ENCODE measurements at places on chromosomes 7 and 10. TPM values are rescaled to one million over a fixed set of nuclear protein-coding genes. Genes with fewer than 3 reads are reported as not detected.

DNA sequence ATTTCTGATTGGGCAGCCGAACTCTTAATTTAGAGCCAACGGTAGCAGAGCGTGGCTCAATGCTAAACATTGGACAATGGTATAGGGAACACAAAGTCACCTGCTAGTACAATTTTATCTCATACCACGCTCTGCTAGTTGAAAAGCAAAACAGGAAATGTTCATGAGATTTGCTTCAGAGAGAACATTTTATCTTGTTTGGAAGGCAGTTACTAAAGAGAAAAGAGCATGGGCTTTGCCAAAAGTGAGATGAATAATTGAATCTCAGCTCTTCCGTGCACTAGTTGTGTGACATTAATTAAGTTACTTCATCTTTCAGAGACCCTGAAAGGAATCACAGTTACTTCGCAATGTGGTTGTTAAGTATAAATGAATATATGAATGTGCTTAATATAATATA lies 161.5 kb upstream of the FAM13C start:
- no peaks in the 10 kb centered on the region for H3K4me1 ChIP-seq
- H3K27me3 ChIP-seq = no peaks in the 10 kb centered on the region
- no peak overlapping the region for H3K27ac ChIP-seq
- H3K4me3 ChIP-seq = no peak overlapping the region
- H3K36me3 ChIP-seq = no peaks in the 10 kb centered on the region
- DNase-seq = no peak

GRCh38 chr7:102286237-102287110 lies at the start of gene SH2B2:
Gene SH2B2, plus strand, starts transcription at chr7:102286868. Its CDS starts 13,683 bp downstream, at chr7:102300551.
- peak; percentile 44 for DNase-seq
- H3K27me3 ChIP-seq = no peaks in the 10 kb centered on the region
- peaks cover 52% of the 10 kb centered on the region for H3K4me1 ChIP-seq
- H3K27ac ChIP-seq = no peak within 1 kb of the TSS

- H3K36me3 ChIP-seq = no peaks in the 10 kb centered on the region
- H3K27ac ChIP-seq = no peak overlapping the region
- no peaks in the 10 kb centered on the region for H3K4me1 ChIP-seq
- DNase-seq = no peak
Observed at GRCh38 chr10:35912615-35913569, 270.8 kb upstream of the FZD8 start.

GRCh38 chr10:33293076-33293475 lies 41.4 kb downstream of the NRP1 start:
- no peaks in the 10 kb centered on the region for H3K4me1 ChIP-seq
- H3K4me3 ChIP-seq = no peak overlapping the region
- no peaks in the 10 kb centered on the region for H3K36me3 ChIP-seq
- peaks cover 2% of the 10 kb centered on the region for H3K27me3 ChIP-seq
- DNase-seq = no peak

GRCh38 chr10:20933705-20934104 lies 36.6 kb upstream of the NEBL start:
- DNase-seq = no peak
- no peak overlapping the region for H3K27ac ChIP-seq
- no peaks in the 10 kb centered on the region for H3K36me3 ChIP-seq
- no peaks in the 10 kb centered on the region for H3K27me3 ChIP-seq

DNA sequence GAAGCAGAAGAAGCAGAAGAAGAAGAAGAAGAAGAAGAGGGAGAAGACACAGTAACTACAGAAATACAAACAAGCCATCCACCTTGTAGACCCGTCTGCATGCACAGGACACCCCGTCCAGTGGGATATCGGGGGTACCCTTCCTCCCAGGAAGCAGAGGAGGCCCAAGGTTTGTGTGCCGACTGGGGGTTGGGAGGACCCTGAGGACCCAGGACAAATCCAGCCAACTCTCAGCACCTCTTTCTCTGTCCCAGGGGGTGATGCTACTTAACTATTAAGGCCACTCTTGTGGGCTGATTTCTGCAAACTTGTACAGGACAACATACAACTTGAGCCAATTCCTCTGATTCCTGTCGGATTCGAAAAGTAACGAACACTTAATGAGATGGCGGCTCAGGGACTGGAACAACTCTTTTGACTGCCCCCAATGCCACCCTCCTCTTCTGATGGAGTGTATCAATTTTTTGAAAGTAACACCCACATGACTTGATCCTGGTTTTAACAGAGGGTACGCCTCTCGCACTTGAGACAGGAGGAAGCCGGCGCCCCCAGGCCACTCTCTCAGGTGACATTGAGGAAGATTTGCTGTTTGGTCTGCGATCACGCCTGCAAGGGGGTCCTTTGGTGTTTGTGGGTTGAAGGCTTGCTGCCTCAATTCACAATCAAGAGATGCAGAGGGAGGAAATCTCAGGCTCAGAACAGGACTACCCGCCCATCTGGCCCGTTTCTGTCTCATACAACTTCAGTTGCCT lies 192.6 kb downstream of the TNS3 start:
- H3K27ac ChIP-seq = no peak overlapping the region
- H3K27me3 ChIP-seq = no peaks in the 10 kb centered on the region
- H3K4me1 ChIP-seq = no peaks in the 10 kb centered on the region

DNA sequence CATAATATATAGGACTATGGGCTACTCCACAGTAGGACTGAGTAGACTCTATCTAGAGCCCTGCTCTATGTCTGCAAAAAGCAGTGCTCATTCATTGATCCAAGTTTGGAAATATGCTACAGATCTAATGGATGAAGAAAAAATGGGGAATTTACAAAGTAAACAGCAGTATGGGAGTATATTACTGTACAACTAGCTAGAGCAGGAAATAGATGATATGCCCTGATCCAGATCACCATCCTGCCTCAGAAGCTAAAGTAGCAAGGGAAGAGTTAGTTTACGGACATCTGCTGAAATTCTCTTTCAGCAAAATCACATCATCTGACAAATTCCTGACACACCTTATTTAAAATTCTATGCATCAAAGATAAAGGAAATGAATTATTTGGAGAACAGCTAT lies 168.2 kb upstream of the SEMA3A start:
- no peaks in the 10 kb centered on the region for H3K27me3 ChIP-seq
- no peak overlapping the region for H3K27ac ChIP-seq
- no peak overlapping the region for H3K4me3 ChIP-seq
- no peaks in the 10 kb centered on the region for H3K36me3 ChIP-seq
- no peaks in the 10 kb centered on the region for H3K4me1 ChIP-seq
- DNase-seq = no peak

GRCh38 chr10:132239126-132240031 lies 52.6 kb downstream of the DPYSL4 start:
- no peaks in the 10 kb centered on the region for H3K27me3 ChIP-seq
- H3K36me3 ChIP-seq = no peaks in the 10 kb centered on the region
- no peak overlapping the region for H3K27ac ChIP-seq

GRCh38 chr7:83547526-83547925 lies 101.4 kb downstream of the SEMA3E start:
- H3K27me3 ChIP-seq = no peaks in the 10 kb centered on the region
- H3K27ac ChIP-seq = no peak overlapping the region
- no peaks in the 10 kb centered on the region for H3K4me1 ChIP-seq
- H3K36me3 ChIP-seq = no peaks in the 10 kb centered on the region
- DNase-seq = no peak
- no peak overlapping the region for H3K4me3 ChIP-seq

DNA sequence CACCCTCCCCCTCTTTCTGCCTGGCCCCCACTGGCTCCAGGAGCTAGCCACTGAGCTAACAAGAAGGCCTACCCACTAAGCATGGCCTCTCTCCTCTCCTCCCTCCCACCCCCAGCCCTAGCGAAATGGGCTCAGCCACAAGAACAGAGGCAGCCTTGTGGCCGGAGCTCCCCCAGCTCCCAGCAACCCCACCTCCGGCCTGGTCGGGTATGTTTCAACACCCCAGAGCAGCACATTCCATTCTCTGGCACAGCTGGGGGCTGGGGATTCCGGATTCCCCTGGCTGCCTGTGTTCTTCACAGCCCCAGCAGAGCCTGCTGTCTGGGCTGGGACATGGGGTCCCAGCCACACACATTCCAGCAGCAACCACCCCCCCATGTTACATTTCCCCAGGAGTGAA lies 9.0 kb downstream of the SFRP5 start:
- H3K27ac ChIP-seq = no peak overlapping the region
- peaks cover 24% of the 10 kb centered on the region for H3K36me3 ChIP-seq
- no peaks in the 10 kb centered on the region for H3K4me1 ChIP-seq
- no peak overlapping the region for H3K4me3 ChIP-seq
- no peak for DNase-seq
- no peaks in the 10 kb centered on the region for H3K27me3 ChIP-seq

DNA sequence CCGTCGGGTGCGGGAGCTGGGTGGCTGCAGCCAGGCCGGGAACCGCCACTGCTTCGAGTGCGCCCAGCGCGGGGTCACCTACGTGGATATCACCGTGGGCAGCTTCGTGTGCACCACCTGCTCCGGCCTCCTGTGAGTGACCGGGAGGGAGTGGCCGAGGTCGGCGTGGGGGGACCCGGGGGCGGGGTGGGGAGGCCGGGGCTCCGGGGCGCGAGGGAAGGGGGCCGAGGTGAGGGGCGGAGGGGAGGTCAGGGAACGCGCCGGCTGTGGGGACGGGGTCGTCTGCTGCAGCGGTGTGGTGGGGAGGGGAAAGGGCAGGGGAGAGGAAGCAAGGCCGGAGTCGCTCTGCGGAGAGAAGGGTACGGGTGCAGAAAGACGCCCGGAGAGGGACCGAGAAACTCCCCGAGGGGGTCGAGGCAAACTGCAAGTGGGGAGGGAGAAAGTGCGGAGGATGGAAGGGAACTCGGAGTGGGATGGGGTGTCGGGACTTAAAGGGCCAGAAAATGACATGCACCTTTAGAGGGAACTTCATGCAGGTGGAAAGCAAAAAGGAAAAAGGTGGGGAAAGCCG lies 518 bp downstream of the AGFG2 start:
- peaks cover 51% of the 10 kb centered on the region for H3K4me1 ChIP-seq
- H3K36me3 ChIP-seq = no peaks in the 10 kb centered on the region
- no peak overlapping the region for H3K27ac ChIP-seq
- no peaks in the 10 kb centered on the region for H3K27me3 ChIP-seq

DNA sequence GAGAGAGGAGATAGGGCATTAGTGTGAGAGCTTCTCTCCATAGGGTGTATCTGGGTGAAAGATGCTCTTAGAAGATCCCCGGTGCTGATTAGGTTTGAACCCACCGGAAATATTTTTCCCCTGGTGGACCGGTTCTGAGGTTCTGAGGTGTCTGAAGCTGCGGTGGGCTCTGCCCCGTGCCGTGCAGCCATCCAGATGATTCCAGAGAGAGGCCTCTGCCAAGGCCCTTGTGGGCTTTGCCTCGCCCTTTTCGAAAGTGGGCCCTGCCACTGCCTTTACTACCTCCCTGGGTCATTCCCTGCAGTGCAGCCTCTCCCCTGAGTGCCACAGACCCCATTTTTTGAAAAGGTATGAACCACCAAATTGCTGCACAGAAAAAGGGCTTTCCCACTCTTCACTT lies 2.8 kb downstream of the GIMAP8 start:
- peak overlapping the region; percentile 68 for H3K27ac ChIP-seq
- peak; percentile 44 for DNase-seq
- peak overlapping the region; percentile 96 for H3K4me3 ChIP-seq
- no peaks in the 10 kb centered on the region for H3K27me3 ChIP-seq

DNA sequence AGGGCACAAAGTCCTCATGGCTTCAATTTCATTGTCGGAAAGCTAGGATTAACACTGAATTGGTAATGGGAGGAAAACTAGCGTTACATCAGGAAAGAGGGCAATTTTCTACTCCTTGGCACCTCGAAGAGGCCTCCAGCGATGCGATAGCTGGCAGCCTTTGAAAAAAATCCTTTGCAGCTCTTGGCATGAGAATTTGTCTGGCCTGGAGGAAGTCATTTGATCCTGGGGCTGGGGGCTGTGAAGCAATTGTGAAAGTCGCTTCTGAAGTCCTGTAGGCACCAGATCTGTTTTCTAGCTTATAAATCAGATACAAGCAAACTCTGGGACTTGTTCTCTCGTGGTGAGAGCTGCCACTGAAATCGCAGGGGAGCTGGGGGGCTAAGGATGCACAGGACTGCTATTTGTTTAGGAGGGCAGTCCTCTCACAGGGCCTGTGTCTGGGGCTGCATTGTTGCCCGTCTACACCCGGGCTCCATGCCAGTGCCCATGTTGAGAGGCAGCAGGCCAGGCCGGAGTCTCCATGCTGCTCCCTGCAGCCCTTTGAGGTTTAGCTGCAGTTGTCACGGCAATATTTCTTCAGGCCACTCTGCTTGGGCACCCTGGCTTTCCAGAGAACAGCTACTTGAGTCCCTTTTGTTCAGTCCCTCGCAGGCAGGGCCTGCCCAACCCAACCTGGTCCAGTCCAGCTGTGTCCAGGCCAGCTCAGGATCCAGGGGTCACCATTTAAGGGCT lies 206.8 kb upstream of the LYZL1 start:
- no peaks in the 10 kb centered on the region for H3K4me1 ChIP-seq
- no peak overlapping the region for H3K4me3 ChIP-seq
- H3K36me3 ChIP-seq = no peaks in the 10 kb centered on the region
- no peak overlapping the region for H3K27ac ChIP-seq
- no peaks in the 10 kb centered on the region for H3K27me3 ChIP-seq

DNA sequence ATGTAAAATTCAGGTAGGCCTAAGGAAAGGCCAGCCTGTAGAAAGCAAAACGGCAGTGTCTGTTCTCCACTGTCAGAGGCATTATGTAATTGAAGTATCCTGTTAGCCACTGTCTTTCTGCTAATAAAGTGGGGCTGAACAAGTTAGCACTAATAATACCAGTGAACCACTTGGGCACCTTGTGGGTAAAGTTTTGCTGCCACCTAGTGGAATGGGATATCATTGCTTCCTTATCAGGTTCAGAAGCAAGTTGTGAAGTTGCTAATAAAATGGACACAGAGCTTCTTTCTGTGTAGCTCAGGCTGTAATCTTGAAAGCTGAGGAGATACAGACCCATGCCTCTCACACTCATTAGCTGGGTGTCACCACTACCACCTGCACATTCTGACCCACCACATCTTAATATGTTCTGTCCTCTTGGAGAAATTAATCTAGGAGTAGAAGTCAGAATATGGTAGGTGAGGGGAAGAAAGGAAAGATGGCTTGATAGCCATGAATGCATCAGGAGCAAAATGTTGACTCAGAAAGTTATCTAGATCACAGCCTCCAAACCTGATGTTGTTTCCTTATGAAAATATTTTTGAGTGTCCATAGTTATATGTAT lies 175.1 kb downstream of the SEPTIN7 start:
- H3K4me1 ChIP-seq = no peaks in the 10 kb centered on the region
- peak; percentile 23 for DNase-seq
- no peaks in the 10 kb centered on the region for H3K36me3 ChIP-seq

DNA sequence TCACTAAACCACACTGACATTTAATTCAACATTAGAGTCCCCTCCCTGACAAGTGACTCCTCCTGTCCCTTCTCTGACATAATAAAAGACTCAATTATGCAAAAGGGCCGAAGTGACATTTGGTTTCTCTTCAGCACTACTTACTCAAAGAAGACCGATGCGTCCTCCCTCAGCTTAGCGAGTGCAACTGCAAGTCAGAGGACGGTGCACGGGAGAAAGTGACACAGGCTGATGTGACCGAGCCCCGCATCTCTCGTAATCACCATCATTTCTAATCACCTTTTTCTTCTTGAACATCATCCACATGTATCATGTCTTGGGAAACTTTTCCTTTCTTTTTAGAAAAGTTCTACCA lies 155.7 kb downstream of the TCERG1L start:
- no peak for DNase-seq
- H3K36me3 ChIP-seq = no peaks in the 10 kb centered on the region
- peaks cover 2% of the 10 kb centered on the region for H3K27me3 ChIP-seq
- H3K4me3 ChIP-seq = no peak overlapping the region

- H3K4me3 ChIP-seq = no peak overlapping the region
- H3K36me3 ChIP-seq = no peaks in the 10 kb centered on the region
- no peak for DNase-seq
- no peak overlapping the region for H3K27ac ChIP-seq
- H3K4me1 ChIP-seq = no peaks in the 10 kb centered on the region
Observed at GRCh38 chr7:27941522-27941921, 201.6 kb downstream of the TAX1BP1 start.

Gene CYP2C19
- total RNA-seq = not detected

Gene PIK3AP1
- 0.59 TPM for total RNA-seq

Gene RUFY2
- total RNA-seq = 10.7 TPM

Gene GPR15LG
- not detected for total RNA-seq

Gene HABP2
- total RNA-seq = not detected

Gene FANK1
- total RNA-seq = 0.25 TPM
